Activated effector memory CD4-positive, alpha-beta T cell treated with Interleukin-2 at 50 U/mL for 16 hours (primary cell): ENCODE measurements at places on chromosomes 11 and 22.

DNA sequence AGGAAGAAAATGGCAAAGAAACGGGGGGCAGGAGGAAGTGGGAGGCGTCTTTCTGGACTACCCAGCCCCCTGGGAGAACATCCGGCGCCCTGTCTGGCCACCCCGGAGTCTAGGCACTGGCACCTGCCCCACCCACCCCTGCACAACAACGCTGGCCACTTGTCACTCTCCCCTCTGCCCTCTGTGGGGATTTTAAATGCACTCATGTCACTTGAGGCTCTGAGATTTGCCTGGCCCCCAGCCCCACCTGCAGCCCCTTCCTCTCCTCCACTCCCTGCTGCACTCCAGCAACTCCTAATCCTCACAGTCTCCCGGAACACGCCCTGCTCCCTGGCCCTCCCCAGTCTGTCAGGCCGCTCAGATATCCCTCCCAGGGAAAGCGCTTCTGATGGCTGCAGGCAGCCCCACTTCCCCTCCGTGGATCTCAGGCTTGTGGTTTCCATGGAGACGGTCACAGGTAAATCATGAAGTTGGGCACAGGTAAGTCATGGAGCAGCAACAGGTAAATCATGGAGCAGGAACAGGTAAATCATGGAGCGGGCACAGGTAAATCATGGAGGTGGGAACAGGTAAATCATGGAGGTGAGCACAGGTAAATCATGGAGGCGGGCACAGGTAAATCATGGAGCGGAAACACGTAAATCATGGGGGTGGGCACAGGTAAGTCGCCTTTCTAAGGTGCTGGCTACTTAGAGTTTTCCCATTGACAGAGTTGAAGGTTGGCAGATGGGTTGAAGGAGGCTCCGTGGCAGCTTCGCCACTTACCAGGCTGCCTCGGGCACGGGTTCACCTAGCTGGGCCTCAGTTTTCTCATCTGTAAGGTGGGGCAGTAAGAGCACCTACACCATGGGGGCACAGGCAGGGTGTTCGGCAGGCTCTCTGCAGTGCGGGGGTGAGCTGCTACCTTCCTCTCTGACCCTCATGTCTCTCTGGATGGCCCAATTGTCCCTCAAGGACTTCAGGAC, 79.0 kb upstream of the SHISAL1 start:
- no peak for DNase-seq

DNA sequence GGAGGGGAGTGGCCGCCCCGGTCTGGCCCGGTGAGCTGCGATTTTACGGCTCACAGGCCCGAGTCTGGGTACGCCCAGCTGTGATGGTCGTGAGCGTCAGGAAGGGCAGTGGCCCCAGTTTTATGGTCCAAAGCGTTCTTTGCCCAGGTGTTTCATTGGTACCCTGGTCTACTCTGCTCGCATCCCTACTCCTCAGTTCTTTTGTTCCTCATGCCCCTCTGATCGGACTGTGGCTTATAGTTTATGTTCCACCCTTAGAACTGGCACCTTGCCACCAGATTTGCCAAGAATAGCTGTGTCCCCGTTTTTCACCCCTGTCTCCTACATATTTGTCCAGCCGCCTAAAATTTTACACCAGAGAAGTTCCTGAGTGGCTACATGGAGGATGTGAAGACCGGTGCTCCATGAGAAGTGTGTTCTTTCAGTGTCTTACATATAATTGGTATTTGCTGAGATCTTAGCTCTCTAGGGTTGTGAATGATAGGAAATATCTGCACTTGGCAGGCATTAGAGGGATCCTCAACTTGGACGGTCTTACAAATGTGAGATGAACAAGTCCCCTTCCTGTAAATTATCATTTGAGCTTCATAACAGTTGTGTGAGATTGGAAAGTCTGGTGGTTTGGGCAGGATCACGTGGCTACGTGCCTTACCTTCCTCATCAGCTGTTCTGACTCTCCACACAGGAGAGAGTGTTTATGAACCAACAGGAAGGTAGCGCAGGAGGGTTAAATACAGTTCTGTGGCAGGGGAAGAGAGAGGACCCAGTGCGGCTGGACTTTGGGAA, 1.1 kb downstream of the PANX1 start:
- peak; percentile 10 for DNase-seq

GRCh38 chr11:22190827-22191463, 1.9 kb upstream of the ANO5 start:
- no peak for DNase-seq

- DNase-seq = peak; percentile 96
Measured at GRCh38 chr22:41204992-41205900, at the start of gene L3MBTL2. L3MBTL2 (plus strand) TSS chr22:41205312; CDS start chr22:41205363, 51 bp downstream.

DNA sequence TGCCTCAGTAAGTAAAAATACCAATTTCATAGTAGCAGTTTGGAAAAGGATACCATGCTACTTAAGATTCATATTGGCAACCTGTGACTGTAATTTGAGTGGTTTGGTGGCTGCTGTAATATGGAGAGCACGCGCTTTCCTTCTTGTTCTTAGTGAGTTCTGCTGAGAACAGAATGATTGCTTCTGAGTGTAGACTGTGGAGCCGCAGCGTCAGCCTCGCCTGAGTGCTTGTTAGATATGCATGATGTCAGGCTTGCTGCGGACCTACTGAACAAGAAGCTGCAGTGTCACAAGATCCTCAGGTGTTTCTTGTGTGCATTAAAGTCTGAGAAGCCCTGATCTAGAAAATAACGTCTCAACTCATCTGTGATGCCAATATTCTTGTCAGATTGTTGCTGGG, 143.2 kb downstream of the ARHGAP42 start:
- DNase-seq = no peak

- no peak for DNase-seq
Measured at GRCh38 chr11:74055938-74056337, 47.1 kb upstream of the UCP3 start.

GRCh38 chr22:33544707-33545106, 375.6 kb downstream of the LARGE1 start:
- DNase-seq = no peak

- no peak for DNase-seq
Measured at GRCh38 chr22:49979587-49980264, 19.2 kb downstream of the PIM3 start.

DNA sequence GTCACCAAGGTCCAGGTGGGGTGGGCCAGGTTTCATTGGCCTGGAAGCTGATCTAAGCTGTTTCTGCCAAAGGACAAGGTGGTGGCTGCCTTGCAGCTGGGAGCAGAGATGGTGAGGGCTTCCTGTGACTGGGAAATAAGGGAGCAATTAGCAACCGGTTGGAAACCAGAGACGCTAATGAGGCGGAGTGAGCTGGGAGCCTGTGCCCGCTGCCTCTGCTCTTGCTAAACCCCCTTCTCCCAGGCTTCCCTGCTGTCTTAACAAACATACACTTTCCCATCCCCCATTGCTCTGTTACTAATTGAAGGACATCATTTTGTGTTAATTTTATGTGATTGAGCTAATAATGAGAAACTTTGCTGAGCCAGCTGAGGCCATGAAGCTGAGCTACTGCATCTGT, 121.8 kb downstream of the INSC start:
- DNase-seq = no peak

DNA sequence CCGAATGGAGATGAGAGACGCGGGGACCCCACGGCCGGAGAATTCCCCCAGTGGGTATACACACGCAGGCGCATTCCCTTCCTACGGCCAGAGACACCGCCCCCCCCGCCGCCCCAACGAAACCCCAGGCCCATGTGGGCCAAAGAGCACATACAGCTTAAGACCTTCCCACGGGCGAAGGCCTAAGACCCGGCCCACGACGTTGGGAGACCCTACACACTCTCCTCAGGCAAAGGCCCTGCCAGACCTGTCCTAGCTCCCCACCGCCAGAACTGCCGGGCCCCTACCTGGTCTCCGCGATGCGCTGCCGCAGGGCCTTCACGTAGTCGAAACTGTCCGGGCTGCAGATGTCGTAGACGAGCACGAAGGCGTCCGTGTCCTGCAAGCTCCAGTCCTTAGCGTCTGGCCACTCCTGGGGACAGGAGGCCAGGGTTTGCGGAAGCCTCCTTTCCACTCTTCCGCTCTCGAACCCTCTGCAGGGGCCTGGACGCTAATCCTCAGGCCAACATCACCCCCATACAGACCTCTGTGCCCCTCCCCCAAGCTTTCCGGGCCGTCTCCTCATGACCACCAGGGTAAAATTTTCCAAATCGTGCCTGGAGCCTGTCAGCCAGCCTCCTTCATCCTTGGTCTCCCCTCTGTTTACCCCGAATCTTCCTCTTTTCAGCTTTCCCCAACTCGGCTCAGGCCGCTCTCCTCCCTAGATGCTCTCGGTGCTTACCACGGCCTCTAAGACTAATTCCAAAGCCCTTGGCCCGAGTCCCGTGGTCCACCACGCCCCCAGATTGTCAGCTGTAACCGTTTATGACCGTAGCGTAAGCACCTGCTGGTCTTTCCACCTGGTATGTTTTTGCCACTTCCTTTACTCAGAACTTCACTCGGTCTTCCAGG, 1.7 kb downstream of the RASL10A start:
- DNase-seq = no peak

DNA sequence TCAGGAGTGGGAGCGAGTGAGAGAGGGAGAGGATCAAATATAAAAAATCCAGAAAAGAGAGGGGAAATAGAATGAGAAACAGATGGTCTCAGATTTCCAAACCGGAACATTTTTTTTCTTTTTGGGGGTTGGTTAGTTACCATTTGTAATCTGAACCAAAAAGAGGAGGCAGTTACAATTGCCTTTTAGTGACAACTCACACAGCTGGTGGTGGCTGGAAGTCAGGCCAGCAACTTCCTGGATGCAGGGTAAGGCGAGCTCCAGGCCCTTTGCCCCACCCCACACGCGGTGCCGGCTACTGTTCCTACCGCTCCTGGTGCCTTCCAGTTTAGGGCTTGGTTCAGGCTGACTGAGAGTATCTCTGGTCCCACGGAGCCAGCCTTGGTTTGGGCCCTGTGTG, 21.0 kb upstream of the UBASH3B start:
- DNase-seq = no peak

GRCh38 chr22:24060375-24060788, 49.3 kb downstream of the CABIN1 start:
- no peak for DNase-seq

GRCh38 chr22:37290737-37291136, 8.4 kb downstream of the CYTH4 start:
- no peak for DNase-seq

- DNase-seq = no peak
Measured at GRCh38 chr11:11267312-11267711, 85.7 kb downstream of the CSNK2A3 start.

- DNase-seq = no peak
Measured at GRCh38 chr11:134369656-134370525, 38.1 kb downstream of the GLB1L2 start.

DNA sequence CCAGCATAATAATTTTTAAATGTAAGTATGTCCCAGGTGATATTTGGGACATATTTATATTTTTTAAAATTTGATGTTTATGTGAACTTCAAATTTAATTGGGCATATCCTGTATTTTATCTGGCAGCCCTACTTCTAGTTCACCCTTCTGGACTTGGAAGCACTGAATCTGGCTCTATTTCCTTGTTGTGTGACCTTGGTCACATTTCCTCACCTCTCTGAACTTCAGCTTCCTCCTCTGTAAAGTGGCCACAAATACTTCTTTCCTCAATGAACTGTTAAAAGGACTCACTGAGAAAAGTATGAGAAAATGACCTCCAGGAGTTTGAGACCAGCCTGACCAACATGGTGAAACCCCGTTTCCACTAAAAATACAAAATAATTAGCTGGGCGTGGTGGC, 8.1 kb upstream of the RNF185 start:
- DNase-seq = no peak

DNA sequence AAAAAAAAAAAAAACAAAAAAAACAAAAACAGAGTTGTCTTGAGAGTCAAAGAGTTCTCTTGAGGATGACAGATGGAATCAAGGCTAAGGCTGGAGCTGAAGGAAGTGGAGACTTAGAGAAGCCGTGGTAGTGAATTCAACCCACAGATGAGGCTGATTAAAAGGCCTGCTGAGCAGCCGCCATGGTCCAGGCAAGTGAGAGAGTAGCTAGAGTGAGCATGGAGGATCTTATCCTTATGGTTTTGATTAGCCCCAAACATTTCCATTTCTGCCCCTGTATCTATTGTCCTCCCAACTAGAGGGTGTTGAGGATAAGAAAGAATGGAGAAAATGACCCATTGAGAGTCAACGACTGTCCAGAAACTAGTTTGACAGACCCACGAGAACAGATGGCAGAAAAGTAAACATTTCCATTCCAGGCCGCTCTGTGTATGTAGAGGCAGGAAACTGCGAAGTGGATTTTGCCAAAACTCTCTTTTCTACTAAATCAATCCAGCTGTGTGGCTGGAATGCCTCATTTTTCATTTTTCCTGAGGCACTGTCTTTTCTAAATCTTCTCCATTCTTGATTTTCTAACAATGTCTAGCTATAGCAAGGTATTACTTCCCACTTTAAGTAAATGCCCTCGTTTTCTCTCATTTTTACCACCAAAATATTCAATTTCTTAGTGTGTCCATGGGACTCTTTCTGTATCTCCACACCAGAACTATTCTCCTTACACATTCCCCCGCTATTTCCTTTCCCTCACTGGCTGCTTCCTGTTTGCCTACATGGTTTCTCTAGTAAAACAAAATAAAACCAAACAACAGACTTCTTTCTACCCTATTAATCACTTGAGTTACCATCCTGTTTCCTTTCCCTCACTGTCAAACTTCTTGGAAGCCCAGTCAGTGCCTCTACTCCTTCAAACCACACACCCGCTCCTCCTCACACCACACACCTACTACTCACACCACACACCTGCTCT, 5.4 kb upstream of the MMP8 start:
- DNase-seq = no peak

- no peak for DNase-seq
Measured at GRCh38 chr22:23241562-23242472, 61.5 kb downstream of the BCR start.
